M059J (cell line): ENCODE measurements at places on chromosomes 2 and 18. TPM values are rescaled to one million over a fixed set of nuclear protein-coding genes. Genes with fewer than 3 reads are reported as not detected.

GRCh38 chr2:177315364-177315763 is 50.8 kb upstream of the NFE2L2 start:
- no peak for DNase-seq

DNA sequence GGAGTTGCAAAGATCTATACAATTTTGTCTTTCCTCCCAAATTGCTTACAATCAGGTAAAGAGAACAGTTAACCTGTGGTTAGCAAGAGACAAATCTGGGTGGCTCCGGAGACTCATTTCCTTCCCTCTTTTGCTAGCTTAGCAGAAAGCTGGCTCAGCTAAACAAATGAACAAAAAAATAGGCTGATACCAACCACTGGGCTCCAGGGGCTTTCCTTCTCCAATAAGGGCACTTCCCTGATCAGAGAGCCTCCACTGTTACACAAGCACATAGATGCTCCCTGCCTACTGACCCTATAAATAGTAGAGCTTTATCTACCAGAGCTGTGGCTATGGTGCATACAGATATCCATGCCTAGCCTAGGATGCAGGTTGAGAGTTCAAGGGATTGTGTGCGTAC is 90.1 kb upstream of the ARL5A start:
- DNase-seq: no peak

- DNase-seq: peak; percentile 58
Observed at GRCh38 chr2:105545730-105546627, 147.1 kb upstream of the FHL2 start.

DNA sequence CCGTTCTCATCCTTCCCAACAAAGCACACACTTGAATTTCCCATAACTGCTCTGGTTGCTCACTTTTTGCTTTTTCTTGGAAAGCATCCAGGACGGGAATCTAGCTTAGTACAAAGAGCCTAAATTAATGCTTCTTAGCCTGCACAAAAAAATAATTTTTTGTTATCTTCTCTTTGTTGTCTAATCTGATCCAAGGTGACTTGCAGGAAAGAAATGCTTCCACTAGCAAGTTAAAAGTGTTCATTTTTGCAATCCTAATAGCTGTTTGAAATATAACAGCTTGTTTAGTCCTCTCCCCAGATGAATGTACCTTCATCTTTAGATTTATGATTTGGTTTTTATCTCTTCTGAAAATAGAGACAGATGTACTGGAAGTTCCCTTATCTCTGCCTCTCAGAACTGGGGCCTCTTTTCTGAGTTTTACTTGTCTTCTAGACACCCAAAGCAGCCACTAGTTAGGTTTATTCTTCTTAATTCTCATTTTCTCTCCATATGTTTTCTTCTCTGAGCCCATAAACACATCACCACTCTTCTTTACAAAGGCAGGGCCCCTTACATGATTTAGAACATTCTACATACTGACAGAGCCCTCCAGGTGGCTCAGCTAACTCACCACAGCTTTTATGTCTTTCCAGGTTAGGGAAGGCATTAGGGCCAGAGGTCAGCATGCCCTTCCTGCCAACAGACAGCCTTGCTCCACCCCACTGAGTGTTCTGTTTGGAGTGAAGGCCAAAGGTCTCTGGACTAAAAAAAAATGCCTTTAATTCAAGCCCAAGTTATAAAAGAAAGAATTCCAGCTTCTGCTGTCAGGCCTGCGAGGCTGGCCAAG is 74.7 kb upstream of the MAP4K3 start:
- no peak for DNase-seq

DNA sequence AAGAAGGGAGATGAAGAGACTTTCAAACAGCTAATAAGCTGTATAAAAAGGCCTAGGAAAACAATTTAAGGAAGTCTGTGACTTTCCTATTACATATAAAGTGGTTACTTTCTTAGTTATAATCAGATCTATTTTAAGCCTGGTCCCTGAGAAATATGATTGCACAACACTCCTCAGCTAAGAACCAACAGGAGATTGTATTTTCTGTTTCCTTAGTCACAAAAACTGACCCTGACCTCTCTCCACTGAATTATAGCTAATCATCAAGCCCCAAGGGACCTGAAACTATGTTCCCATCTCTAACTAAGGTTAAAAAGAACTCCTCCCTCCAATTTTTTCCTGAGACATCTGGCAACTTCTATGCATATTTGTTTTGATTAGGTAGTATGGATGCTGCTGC is 106.9 kb downstream of the ROCK1 start:
- peak; percentile 73 for DNase-seq

Gene CXCR1
- total RNA-seq: not detected in 2 replicates

GRCh38 chr18:10049747-10050146 is 135.9 kb downstream of the VAPA start:
- DNase-seq: no peak

DNA sequence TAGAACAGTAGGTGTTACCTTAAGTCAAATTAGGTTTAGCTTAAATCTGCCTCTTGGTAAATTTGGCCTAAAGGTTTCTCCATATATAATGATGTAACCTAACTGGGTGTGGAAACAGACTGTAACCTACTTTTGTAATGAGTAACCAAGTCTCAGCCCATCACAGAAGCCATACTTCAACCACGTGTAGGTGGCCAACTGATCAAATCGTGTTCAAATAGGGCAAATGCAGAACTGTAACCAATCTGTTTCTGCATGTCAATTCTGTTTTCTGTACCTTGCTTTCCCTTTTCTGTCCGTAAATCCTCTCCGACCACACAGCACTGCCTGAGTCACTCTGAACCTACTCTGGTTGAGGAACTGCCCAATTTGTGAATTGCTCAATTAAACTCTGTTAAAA is 34.0 kb upstream of the PLA2R1 start:
- DNase-seq: no peak

DNA sequence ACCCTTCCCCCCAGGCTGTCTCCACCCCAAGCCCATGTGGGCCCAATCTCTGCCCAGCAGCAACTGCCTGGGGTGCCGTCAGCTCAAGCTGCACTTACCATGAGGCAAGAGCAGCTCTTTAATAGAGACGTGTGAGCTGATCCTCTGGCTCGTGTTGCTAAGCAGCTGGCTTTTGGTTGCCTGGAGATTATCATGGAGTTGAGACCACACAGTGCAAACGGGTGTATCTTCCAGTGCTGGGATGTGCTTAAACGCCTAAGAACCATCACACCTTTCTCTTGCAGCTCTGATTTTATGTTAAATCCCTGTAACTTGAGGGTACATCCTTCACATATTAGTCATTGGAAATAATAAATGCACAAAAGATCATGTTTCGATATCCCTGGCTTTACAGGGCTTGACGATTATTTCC is 271.1 kb downstream of the PRKCE start:
- peak; percentile 29 for DNase-seq

GRCh38 chr2:105909215-105909614 is 164.5 kb downstream of the NCK2 start:
- no peak for DNase-seq

GRCh38 chr2:32721376-32721775 is 93.5 kb downstream of the TTC27 start:
- no peak for DNase-seq

DNA sequence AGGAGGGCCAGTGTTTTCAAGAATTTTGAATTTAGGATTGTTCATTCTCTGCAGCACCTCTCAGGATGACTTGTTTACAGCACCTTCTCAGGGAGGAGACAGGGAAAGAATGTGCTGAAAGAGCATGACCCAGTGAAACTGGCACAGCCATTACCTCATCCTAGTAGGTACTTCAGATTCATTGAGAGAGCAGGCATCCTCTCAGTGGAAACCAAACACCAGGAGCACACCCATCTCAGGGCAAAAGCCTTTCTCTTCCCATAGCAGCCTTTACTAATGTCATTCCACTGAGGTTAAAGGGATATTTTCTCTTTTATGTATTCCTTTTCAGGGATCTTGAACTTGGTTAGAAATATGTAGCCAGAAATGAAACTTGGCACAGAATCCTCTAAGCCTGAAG is 2.6 kb downstream of the MAP2 start:
- DNase-seq: peak; percentile 36

Gene ITGB6
- total RNA-seq: 0.49 and 1.6 TPM in 2 replicates

- DNase-seq: no peak
Observed at GRCh38 chr2:29105375-29105774, 9.8 kb upstream of the CLIP4 start.

DNA sequence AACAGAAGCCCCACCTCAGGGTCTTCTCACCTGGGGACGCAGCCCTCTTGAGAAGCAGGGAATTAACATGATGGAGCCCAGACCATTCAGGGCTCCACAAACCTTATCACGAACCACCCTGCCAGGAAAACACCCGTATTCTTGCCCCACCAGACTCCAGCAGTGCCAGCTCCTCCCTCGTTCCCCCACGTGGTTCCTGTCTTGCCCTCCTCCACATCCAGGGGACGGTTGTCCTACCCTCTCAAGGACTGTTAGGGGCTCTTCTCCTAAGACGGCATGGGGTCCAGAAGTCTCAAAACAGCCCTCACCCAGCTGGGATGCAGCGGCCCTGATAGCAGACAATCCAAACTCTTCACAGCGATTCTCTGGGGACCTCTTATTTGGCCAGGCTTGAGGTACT is 372.2 kb upstream of the HS6ST1 start:
- no peak for DNase-seq

Gene AQP12B
- not detected in 2 replicates for total RNA-seq

DNA sequence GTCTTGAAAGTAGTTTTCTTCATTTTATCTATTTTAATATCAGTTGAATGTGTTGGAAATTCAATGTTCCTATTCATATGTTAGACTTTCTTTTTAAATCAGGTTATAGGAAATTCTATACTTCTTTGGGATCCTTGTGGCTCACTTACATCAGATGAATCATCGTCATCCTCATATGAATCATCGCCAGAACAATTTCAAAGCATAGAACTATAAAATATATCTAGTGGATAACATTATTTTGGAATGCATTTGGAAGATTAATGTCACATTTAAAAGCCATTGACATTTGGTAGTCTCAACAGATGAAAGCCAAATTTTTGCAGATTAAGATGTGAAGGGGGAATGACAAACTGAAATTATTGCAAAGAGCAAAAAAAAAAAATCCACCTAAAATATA is 94.1 kb downstream of the FAM161A start:
- DNase-seq: peak; percentile 50

DNA sequence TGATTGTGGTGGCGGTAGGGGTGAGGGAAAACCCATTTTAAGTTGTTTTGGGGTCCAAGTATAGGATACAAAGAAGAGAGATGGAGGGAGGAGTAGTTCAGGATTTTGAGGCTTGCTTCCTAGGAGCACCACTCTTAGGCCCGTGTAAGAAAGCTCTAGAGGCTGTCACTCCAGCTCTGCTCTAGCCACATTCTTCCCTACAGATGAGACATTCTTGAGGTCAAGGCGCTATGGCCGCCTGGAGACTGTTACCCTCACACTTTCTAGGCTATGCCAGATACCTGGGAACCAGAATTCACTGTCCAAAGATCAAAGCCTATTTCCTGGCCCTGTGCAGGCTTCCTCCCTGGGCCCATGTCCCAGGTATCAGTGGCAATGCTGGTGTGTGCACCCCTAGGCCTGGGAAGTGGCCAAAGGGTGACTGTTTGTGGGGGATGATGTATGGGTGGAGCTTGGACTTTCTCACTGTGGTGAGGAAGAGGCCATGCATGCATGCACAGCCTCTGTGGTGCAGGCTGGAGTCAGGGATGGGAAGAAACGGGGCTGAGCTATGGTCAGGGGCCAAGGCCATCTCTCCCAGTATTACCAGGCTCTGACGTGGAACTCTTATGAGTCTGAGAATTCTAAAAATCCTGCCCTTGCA is 7.0 kb upstream of the TTL start:
- DNase-seq: peak; percentile 46

DNA sequence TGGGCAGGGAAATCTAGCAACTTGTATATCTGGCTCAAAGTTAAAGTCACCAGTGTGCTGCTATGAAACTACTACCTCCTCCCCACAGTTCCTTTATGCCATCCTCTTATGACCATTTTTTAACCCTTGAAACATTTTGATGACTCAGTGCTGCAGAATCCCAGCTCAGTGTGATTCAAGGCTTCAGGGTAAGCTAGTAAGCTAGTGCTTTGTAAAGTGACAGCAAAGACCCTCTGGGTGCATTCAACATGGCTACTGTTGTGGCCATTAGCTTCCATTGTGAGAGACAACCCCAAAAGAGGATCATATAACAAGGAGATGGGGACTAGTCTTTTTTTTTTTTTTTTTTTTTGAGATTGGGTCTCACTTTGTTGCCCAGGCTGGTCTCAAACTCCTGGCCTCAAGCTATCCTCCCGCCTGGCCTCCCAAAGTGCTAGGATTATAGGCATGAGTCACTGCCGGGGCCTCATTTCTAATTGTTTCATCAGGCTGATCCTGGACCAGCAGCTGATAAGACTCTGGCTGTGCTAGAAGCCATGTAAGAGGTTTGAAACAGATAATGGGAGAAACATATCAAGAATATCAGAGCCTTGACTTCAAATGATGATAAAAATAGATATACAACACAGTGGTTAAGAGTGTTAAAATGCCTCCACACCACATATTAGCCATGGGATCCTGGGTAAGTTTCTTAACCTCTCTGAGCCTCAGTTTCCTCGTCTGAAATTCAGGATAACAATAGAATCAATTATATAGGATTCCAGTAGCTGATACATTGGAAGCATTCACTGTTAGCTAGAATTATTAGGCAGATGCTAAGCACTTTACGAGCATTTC is 65.7 kb upstream of the RTN4 start:
- DNase-seq: peak; percentile 89

DNA sequence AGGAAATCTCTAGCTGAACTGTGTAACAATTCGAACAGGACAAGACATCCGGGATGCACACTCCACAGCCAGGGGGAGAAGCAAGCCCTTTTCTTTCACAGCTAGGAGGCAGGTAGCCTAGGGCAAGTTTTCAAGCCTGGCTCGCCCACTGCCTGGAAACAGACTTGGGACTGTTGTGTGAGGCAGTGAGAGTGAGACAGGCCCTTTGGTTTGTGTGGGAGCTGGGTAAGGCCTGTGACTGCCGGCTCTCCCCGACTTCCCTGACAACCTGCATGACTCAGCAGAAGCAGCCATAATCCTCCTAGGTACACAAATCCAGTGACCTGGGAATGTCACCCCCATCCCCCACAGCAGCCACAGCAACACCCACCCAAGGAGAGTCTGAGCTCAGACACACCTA is 179.7 kb downstream of the WDPCP start:
- DNase-seq: peak; percentile 20

DNA sequence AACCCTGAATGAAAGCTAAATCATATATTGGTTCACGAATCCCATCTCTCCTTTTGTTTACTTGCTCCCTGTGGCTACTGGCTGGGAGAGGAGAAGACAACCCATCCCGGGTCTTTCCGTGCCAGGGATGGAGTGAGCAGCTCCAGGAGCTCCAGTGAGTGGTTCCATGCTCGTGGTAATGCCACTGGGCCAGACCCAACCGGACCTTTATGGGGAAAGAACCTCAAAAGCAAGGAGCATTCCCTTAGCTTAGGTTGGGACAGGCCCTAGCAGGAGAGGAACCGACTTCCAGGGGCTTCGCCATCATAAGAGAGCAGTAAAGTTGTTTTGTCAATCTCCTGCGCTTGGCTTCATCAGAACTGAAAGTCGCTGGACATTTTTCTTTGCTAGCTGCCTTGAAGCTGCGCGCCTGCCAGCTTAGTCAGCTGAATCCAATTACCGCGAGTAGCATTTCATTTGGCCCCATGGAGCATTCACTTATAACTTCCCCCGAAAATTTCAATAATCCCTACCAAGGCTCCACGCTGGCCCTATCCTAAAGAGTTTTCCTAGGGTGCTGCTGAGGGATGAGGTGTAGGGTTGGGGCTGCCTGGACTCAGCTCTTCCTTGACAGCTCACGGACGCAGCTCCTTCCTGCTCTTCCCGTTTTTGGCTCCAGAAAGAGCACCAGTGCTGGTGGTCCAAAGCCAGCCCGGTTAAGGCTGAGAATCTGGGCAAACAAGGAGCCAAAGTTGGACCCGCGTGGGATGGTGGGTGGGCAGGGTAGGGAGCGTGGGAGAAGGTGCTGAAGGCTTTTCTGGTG is 4.9 kb downstream of the HOXD3 start:
- no peak for DNase-seq
